Osteoblast (primary cell): ENCODE measurements at places on chromosomes 3 and 15. TPM values are rescaled to one million over a fixed set of nuclear protein-coding genes. Genes with fewer than 3 reads are reported as not detected.
A peak's percentile ranks its signal among the peaks of the same experiment; 100 is the strongest.

- no peaks in the 10 kb centered on the region for H3K4me1 ChIP-seq
- peaks cover 24% of the 10 kb centered on the region for H3K27me3 ChIP-seq
- H3K36me3 ChIP-seq, result no peaks in the 10 kb centered on the region
- DNase-seq, result no peak
- no peak overlapping the region for H3K4me3 ChIP-seq
Measured at GRCh38 chr3:143095813-143096212, 23.8 kb upstream of the CHST2 start.

DNA sequence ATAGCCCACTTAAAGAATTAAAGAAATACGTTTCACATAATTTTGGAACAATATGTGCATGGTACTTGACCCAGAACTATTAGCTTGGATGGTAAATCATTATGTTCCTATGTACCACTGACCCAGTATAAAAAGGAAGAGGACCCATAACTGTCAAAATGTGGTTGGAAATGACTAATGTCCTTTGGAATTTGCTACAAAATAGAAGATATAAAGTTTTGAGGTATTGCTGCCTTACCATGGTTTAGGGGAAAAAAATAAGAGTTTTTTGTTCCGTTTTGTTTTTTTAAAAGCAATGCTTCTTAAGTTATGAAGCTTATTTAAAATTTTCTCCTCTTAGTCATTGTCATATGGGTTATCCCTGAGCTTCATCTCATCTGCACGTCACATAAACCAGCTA is 15.8 kb upstream of the TFDP2 start:
- peaks cover 8% of the 10 kb centered on the region for H3K4me1 ChIP-seq
- no peak overlapping the region for H3K4me3 ChIP-seq
- no peak overlapping the region for H3K27ac ChIP-seq
- no peaks in the 10 kb centered on the region for H3K27me3 ChIP-seq
- DNase-seq, result peak; percentile 75

Gene CGNL1
- total RNA-seq, result 1.1 and 1.5 TPM in 2 replicates

DNA sequence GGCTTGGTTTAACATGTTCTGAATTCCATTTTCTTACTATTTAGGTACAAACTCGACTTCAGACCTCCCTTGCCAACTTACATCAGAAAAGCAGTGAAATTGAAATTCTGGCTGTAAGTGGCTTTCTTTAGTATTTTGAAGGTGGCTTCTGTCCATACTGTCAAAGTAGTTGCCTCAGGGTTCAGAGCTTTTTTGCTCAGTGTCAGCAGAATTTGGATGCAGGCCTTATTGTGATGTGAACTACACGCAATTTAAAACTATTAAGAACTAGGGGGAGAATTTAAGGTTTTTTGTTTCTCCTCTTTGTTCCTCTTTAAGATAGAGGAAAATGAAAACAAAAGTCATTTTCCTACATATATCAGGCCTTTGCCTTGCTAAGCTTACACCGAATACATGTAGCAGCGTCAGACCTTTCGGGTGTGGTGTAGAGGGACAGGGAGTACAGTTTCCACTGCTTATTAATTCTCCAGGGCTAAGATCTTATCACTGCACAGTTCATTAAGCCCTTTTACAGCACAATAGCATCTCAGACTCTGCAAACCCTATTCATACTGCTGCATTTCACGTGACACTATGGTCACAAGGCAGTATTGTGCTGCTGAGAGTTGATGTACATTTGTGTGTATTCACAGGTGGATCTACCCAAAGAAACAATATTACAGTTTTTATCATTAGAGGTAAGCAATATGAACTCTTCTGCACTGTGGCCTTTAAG is 6.7 kb downstream of the SRP14 start:
- no peaks in the 10 kb centered on the region for H3K4me1 ChIP-seq
- H3K4me3 ChIP-seq, result no peak overlapping the region
- H3K27me3 ChIP-seq, result no peaks in the 10 kb centered on the region
- H3K27ac ChIP-seq, result no peak overlapping the region

DNA sequence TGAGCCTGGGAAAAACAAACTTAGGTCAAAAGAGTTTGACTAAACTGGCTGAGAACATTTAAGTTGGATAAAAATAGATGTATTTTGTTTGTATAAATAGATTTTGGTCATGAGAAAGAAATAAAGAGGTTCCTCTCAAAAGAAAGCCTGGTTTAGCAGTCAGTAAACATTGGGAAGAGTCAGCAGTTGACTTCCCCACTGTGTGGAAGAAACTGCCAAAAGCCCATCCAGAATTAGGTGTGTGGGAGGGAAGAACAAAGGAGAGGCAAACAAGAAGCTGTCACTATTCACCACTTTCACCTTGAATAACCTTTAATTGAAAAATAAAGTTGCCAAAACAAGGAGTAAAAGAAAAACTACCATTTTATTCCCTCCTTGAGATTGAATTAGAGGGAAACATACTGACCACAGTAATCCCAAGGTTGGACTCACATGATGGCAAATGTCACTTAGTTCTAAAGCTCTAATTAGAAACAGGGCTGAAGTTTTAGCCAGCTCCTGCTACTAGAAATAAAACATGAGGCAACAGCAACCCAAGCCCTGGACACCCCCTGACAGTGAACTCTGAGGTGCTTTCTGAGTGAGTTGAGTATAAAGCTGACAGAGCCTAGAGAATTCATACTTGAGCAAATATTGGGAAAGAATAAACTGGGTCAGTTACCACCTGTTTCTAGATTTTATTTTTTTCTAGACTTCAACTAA is 139.3 kb downstream of the SERPINI1 start:
- no peak for DNase-seq
- no peak overlapping the region for H3K4me3 ChIP-seq
- peaks cover 4% of the 10 kb centered on the region for H3K4me1 ChIP-seq
- no peaks in the 10 kb centered on the region for H3K36me3 ChIP-seq
- H3K27ac ChIP-seq, result no peak overlapping the region

GRCh38 chr15:95912280-95912625 is 418.2 kb upstream of the NR2F2 start:
- H3K27ac ChIP-seq, result no peak overlapping the region
- no peak overlapping the region for H3K4me3 ChIP-seq
- H3K4me1 ChIP-seq, result no peaks in the 10 kb centered on the region
- DNase-seq, result no peak
- H3K27me3 ChIP-seq, result no peaks in the 10 kb centered on the region

DNA sequence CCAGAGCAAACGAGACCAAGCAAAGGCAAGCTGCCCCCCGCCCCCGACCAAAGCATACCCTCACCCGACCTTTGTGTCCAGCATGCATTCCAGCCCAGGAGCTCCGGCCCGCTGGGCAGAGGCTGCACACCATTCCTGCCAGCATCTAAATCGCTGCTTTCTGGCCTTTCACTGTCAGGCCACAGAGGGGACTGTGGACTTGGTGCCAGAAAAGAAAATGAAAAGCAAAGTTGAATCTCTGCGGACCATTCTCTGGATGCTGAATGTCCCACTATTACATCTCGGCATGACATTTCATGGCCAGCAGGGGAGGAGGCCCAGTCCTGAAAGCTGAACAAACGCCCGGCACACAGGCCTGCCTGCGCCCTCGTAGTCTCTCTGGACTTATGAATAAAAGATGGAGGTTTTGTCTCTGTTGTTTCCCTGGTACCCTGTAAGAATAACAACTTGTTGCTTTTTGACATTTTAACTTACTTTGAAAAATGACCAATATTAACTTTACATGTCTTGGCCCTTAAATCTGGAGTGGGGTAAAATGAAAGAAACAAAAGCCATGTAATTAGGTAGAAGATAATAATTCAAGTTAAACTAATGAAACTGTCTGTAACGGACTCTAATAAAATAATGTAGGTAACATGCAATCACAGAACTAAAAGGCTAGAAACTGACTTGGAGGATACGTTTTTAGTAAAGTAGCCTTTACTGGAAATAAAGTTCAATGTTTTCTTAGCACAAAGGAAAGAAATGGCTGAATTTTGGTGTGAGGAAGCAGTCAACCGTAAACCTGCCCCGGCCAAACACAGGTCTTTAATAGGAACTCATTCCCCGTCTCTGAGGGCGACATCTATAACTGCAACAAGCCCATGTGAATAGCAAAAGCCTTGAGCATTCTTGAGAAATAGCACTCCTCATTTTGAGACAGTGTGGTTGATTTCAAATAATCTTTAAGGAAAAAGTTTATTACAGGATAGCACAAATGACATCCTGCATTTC is 12.7 kb downstream of the IL17RD start:
- no peaks in the 10 kb centered on the region for H3K36me3 ChIP-seq
- H3K27ac ChIP-seq, result no peak overlapping the region
- no peak overlapping the region for H3K4me3 ChIP-seq
- peaks cover 14% of the 10 kb centered on the region for H3K4me1 ChIP-seq

- peak overlapping the region; percentile 71 for H3K27ac ChIP-seq
- no peaks in the 10 kb centered on the region for H3K27me3 ChIP-seq
- peaks cover 14% of the 10 kb centered on the region for H3K4me1 ChIP-seq
- H3K4me3 ChIP-seq, result no peak overlapping the region
Measured at GRCh38 chr3:11624161-11624560, 19.6 kb downstream of the VGLL4 start.

- H3K36me3 ChIP-seq, result no peaks in the 10 kb centered on the region
- peaks cover 4% of the 10 kb centered on the region for H3K27me3 ChIP-seq
- H3K4me1 ChIP-seq, result peaks cover 11% of the 10 kb centered on the region
- H3K4me3 ChIP-seq, result no peak overlapping the region
- no peak overlapping the region for H3K27ac ChIP-seq
- DNase-seq, result no peak
Measured at GRCh38 chr3:9071936-9072666, 108.8 kb upstream of the RAD18 start.

GRCh38 chr3:16482194-16482769 is 31.2 kb downstream of the RFTN1 start:
- DNase-seq, result no peak
- H3K4me1 ChIP-seq, result peaks cover 63% of the 10 kb centered on the region
- H3K27ac ChIP-seq, result peak overlapping the region; percentile 30
- H3K27me3 ChIP-seq, result no peaks in the 10 kb centered on the region

Gene RFX7
- total RNA-seq, result 7.6 and 8.5 TPM in 2 replicates

Gene DPPA2
- total RNA-seq, result not detected in 2 replicates

DNA sequence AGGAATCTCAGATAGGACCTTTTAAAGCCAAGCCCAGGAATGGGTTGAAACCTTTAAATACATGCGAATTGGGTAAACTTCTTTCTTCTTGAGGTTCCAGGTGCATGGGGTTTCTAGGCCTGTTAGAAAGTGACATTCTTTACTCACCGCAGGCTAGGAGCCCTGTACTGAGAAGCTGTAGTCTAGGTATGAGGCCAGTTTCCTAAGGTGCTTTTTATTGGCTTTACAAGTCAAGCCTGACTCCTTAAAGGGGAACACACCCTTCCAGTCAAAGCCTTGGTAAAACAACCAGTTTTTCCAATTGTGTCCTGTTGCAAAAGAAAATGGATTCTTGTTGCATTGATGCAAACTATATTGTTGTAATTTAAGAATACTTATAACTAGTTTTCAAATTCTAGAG is 76.1 kb upstream of the ATP11B start:
- H3K27ac ChIP-seq, result no peak overlapping the region
- no peaks in the 10 kb centered on the region for H3K36me3 ChIP-seq
- no peaks in the 10 kb centered on the region for H3K4me1 ChIP-seq
- H3K4me3 ChIP-seq, result no peak overlapping the region
- H3K27me3 ChIP-seq, result no peaks in the 10 kb centered on the region

DNA sequence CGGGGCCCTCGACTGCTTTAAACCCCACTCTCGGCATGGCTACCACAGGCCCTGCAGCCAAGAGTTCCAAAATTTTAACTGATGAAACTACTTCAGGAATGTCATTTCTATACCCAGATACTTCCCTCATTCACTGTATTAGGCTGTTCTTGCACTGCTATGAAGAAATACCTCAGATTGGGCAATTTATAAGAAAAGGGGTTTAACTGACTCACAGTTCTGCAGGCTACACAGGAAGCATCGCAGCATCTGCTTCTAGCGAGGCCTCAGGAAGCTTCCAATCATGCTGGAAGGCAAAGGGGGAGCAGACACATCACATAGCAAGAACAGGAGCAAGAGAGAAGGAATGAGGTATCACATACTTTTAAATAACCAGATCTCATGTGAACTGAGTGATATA is 21.6 kb upstream of the ALCAM start:
- DNase-seq, result no peak
- H3K4me3 ChIP-seq, result no peak overlapping the region
- H3K27me3 ChIP-seq, result no peaks in the 10 kb centered on the region
- H3K27ac ChIP-seq, result no peak overlapping the region

DNA sequence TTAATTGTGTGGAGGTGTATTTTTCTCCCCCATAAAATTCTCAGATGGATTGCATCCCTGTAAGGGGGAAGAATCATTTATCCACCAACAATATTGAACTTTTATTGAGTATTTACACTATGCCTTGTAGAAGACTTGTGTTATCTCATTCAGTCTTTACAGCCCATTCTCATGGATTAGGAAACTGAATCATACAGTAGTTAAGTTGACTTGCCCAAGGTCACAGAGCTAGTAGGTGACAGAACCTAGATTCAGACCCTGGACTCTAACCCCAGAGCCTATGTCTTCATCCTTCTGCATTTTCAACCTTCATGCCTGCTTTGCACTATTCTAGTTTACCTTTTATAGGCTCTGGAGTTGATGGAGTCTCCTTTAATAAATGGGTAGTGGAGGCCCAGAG is 226.8 kb downstream of the LPP start:
- H3K36me3 ChIP-seq, result no peaks in the 10 kb centered on the region
- peak; percentile 10 for DNase-seq
- H3K4me3 ChIP-seq, result no peak overlapping the region
- no peak overlapping the region for H3K27ac ChIP-seq

DNA sequence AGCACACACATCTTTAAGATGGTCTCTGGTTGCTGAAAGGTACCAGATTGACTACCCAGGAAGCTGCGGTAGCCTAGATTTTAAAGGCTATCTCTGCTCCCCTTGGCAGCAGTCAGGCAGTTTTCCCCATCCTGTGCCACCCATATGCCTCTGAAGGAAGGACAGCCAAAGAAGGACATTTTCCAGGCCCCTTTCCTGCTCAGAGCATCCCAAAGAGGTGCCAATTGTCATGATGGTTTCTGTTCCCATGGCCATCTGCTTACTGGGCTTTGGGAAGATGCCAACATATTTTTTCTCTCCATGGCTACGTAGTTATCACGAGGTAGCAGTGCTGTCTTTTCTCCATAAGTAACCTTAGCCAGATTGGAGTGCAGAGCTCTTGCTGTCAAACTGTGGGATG is 39.7 kb downstream of the UNC13C start:
- H3K4me1 ChIP-seq, result no peaks in the 10 kb centered on the region
- no peaks in the 10 kb centered on the region for H3K27me3 ChIP-seq
- no peak overlapping the region for H3K4me3 ChIP-seq
- H3K27ac ChIP-seq, result no peak overlapping the region

DNA sequence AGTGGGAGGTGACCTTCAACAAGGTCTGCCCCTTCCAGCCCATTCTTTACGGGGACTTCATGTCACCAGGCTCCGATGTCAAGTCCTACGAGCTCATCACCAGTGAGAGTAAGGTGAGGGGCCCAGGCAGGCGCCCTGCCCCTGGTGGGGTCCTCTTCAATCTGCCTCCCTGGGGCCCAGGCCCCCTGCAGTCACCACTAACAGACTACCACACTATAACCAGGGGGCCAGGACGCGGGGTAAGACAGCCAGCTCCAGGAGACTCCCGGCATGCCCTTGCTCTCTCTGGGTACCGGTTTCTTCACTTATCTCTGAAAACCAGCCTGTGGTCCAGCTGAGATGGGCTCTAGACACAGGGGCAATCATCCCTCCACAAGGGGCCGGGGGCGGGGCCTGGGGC is 63.9 kb downstream of the DNAH1 start:
- no peaks in the 10 kb centered on the region for H3K27me3 ChIP-seq
- H3K36me3 ChIP-seq, result no peaks in the 10 kb centered on the region
- H3K4me1 ChIP-seq, result no peaks in the 10 kb centered on the region
- DNase-seq, result no peak

Gene MINAR1
- 2.1 and 2.5 TPM in 2 replicates for total RNA-seq

GRCh38 chr3:107313711-107314110 is 63.5 kb upstream of the CCDC54 start:
- H3K4me1 ChIP-seq, result no peaks in the 10 kb centered on the region
- DNase-seq, result no peak
- no peak overlapping the region for H3K27ac ChIP-seq
- H3K4me3 ChIP-seq, result no peak overlapping the region
- no peaks in the 10 kb centered on the region for H3K36me3 ChIP-seq
